ENCODE measurements at places on chromosomes 6 and 20. TPM values are rescaled to one million over a fixed set of nuclear protein-coding genes. Genes with fewer than 3 reads are reported as not detected.

DNA sequence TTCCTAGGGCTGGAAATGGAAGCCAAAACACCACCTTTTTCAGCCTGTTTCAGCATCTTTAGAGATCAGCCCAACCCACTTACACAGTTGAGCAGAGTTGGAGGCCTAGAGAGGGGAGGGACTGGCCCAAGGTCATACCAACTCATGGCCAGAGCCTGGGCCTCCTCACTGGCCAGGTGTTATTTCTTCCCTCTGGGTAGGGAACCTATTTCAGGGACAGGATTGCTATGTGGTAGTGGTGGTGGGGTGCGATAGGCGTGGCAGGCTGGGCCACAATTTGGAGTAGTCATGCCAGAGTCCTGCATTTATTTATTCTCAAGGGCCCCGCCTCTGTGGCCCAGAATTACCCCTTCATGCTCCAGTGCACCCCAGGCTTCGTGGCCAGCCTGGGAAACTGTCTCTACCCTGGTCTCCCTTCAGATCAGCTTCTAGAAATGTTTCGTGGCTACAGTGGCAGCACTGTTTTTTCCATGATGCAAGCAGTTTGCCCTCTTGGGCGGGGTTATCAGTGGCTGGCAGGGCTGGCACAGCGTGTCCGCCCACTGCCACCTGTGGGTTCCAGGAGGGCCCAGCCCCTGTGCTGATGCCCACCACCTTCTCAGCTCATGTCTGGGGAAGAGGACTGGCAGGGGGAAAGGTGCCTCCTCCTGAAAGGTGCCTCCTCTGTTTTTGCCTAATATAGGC lies 6.2 kb downstream of the VEGFA start:
- no peak for DNase-seq

GRCh38 chr6:12869816-12870432 lies 153.4 kb downstream of the PHACTR1 start:
- DNase-seq, result no peak

GRCh38 chr20:49394264-49394663 lies 88.2 kb downstream of the KCNB1 start:
- no peak for DNase-seq

The TPX2 gene
- 45.3 TPM for total RNA-seq

- no peak for DNase-seq
Measured at GRCh38 chr6:44222486-44223318, 693 bp upstream of the SLC29A1 start.

Measured in MCF 10A (cell line).